CD4-positive, alpha-beta T cell treated with Interleukin-17A for 1 hour (primary cell): ENCODE measurements at places on chromosomes 1 and 21.

GRCh38 chr1:230768903-230769570 lies 21.8 kb downstream of the CAPN9 start:
- DNase-seq, result no peak

GRCh38 chr1:193313354-193314140 lies 127.1 kb upstream of the B3GALT2 start:
- no peak for DNase-seq

- DNase-seq, result no peak
These were observed 2.3 kb downstream of the DYRK3 start for GRCh38 chr1:206637605-206638004.

DNA sequence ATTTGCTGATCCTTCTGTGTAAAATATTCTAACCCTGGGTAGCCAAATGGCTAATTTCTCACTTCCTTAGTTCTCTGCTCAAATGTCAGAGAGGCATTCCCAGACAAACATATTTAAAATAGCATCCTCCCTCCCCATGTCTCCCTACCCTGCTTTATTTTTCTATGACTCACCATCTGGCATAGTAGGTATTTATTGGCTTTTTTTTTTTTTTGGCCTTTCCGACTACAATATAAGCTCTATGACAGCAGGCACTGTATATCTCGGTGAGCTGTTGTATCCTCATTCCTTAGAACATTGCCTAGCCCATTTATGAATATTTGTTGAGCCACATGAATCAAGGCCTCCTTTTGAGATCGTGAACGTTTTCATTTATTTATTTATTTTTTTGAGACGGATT lies 1.5 kb upstream of the NEK7 start:
- DNase-seq, result no peak

DNA sequence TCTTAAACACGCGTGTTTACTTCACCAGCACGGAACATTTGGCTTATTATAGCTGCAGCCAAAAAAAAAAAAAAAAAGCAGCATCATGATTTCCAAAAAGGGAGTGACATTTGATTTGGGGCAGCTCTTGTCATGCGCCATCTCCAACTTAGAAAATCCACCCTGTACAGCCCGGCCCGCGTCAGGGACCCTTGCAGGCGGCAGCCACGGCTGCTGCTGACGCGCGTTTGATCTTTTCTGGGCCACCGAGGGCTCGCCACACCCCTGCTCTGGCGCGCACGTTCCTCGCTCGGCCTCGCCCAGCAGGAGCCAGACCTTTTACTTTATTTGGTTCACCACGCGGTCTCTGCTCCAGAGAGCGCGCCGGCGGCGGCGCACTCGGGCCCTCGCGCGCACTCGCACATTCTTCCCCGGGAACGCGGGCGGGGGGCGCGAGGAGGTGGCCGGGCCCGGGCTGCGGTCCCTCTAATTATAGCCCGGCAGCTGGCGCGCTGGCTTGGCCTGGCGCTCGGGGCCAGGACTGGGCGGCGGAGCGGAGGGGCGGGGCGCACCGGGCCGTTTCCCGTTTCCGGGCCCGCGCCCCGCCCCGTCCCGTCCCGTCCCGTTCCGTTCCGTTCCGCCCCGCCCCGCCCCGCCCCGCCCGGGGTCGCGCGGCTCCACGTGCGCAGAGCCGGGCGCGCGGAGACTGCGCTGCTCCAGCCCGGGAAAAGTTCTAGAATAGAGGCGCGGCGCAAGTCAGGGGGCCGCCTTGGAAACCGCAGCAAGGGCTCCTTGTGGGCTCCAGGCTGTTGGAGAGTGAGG lies 10.2 kb downstream of the IRF2BP2 start:
- DNase-seq, result peak; percentile 79

GRCh38 chr21:24594082-24594481 lies 1013.2 kb downstream of the MRPL39 start:
- DNase-seq, result no peak

- no peak for DNase-seq
These were observed 75.3 kb downstream of the NTMT2 start for GRCh38 chr1:170221031-170221430.
